Endothelial cell of umbilical vein (primary cell): ENCODE measurements at places on chromosomes 2 and 18. TPM values are rescaled to one million over a fixed set of nuclear protein-coding genes. Genes with fewer than 3 reads are reported as not detected.

Gene NT5C1B
- not detected in 2 replicates for polyA plus RNA-seq

Gene REEP1
- 0.11 and 0.24 TPM in 2 replicates for polyA plus RNA-seq

Gene ZNF385B
- not detected in 2 replicates for polyA plus RNA-seq

Gene SCLY
- 22.6 and 24.5 TPM in 2 replicates for polyA plus RNA-seq
